ENCODE measurements at places on chromosomes 3 and 15.

GRCh38 chr15:42065033-42065432 lies 29.3 kb downstream of the PLA2G4D start:
- no peak for DNase-seq

- DNase-seq, result no peak
These were observed 51.6 kb upstream of the BLM start for GRCh38 chr15:90665288-90666134.

GRCh38 chr3:162704799-162705385 lies 1208.3 kb downstream of the OTOL1 start:
- DNase-seq, result no peak

- DNase-seq, result no peak
These were observed 3.0 kb downstream of the MEF2A start for GRCh38 chr15:99568625-99569352.

DNA sequence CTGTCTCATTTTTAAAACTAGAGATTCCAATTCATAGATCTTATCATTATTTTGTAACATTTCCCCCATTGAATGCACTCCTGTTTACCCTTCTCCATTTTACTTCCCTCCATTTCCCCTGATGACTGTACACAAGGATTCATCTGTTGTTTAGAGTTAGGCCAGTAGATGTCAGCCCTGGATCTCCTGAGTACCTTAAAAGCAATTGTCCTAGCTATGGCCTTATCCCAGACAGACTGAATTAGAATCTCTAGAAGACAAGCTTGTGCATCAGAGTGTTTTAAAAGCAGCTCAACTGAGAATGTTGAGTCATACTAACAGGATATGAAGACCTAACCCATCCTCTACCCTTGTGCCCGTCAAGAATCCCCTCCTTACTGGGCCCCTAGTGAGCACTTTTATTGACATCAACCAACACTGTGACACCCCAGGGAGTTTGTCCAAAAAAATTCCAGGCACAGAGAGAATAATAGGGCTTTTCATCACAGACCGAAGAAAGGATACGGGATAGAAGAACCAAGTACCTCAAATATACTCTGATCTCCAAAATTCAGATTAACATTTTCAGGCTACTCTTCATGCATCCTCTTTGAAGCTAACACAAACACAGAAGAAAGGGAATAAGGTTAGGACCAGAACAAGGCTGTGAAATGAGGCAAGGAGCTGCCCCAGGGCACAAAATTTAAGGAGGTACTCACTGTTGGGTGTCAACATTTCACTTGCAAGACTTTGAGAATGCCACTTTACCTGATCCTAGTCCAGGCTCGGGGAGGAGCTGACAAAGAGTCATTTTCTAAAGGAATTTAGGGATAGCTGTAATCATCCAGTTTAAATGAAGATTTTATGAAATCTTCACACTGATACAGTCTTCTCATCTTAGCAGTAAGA lies 17.1 kb downstream of the ZBED2 start:
- no peak for DNase-seq

DNA sequence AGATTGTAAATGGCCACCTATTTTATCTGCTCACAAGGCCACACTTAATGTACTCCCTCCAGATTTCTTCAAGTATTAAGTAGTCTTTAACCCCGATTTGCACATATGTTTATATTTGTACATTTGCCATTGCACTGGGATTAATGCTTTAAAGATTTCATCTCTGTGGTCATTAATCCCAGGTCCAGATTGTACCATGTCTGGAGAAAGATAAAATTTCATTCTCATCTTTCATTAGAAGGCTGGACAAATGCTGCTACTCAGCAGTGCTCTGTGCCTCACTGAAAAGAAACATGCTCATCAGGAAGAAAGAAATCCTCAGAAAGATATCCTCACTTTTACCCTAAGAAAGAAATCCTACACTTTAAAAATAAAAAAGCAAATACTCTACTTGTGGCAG lies 62.5 kb upstream of the LRRC3B start:
- DNase-seq, result no peak

DNA sequence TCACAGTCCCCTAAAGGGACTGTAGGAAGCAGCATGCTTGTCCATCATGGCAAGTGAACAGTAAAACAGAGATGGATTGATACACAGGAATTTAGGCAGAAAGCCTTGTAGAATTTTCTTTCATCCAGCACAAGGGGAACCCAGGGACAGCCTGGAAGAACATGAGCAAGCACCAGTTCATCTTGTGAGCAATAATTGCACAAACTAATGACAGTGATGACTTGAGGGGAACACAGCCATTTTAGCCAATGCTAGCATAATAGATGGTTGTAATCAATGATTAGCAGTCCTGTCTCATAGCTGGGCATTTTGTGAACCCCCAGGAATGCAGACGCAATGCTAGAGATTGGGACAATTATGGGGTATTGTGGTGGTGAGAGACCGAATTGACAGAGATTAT lies 6.7 kb downstream of the CD200 start:
- DNase-seq, result no peak

DNA sequence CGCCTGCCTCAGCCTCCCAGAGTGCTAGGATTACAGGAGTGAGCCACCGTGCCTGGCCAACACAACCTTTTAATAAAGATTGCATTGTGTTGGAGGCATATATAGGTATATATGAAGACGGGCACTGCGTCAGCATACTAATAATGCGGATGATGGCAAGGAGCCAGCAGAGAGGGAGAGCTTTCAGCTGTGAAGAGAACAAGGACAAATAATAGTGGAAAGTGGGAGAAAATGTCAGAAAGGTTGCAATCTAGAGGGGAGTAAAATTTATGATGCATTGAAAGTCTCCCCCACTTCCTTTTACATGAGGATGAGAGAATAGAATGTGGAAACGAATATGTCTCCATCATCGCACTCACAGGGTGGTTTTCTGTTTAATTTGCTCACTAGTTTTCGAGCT lies 170.5 kb upstream of the TBL1XR1 start:
- no peak for DNase-seq

DNA sequence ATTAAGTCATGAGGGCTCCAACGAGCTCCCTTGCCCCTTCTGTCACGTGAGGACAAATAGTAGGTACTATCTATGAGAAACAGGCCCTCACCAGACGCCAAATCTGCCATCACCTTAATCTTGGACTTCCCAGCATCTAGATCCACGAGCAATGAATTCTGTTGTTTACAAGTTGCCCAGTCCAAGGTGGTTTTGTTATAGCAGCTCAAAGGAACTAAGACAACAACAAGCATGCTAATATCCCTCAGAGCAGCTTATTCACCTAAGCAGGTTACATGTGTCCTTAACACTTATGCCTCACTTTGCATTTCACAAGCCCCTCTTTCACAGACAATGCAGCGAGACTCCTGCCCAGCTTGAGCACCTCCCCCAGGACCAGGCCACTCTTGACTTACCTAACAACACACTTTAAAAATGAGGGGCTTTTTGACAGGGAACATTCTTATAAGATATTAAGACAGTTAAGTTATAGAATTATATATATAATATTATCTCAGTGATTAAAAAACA lies 219.5 kb downstream of the PLCH1 start:
- no peak for DNase-seq

- no peak for DNase-seq
These were observed 49.2 kb downstream of the LSM3 start for GRCh38 chr3:14227856-14228255.

DNA sequence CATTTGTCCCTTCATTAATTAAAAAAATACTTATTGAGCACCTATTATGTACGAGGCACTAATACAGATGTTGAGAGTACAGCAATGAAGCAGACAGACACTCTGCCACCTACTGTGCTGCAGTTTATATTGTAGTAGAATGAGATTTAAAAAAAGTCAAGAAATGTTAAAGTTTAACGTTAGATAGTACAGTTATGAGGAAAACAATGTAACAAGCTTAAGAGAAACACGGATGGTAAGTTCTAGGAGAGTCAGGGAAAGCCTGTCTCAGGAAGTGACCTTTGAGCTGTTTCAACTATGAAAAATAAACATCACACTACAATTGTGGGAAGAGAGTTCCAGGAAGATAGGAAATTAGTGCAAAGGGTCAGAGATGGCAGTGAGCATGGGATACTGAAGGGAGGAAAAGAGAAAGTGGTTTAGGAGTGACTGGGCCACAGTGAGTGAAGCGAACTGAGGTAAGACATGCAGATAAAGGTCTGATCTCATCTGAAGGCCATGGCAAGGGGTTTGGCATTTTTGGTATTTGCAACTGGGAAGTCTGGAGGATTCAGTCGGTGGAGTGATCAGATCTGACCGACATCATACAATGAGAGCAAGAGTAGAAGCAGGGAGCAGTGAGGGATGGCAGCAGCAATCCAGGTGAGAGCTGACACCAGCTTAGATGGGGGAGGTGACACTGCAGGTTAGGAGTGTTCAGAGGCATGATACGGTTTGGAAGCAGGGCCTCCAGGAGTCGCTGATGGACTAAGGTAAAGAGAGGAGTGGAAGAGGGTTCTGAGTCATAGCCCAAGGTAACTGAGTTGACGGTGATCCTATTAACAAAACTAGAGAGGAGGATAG lies 28.5 kb downstream of the PLSCR4 start:
- DNase-seq, result no peak

DNA sequence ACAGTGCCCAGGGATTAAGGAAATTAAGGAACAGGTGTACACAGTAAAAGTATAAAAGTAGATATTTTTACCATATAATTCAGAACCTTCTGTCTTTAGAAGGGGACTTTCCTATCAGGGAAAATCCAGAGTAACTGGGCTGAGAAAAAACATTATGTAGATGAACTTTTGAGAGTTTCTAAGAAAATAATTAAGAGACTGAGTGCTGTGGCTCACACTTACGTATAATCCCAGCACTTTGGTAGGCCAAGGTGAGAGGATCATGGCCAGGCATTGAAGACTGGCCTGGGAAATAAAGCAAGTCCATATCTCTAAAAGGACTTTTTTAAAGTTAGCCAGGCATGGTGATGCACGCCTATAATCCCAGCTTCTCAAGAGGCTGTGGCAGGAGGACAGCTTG lies 1021.8 kb downstream of the FHIT start:
- DNase-seq, result no peak

DNA sequence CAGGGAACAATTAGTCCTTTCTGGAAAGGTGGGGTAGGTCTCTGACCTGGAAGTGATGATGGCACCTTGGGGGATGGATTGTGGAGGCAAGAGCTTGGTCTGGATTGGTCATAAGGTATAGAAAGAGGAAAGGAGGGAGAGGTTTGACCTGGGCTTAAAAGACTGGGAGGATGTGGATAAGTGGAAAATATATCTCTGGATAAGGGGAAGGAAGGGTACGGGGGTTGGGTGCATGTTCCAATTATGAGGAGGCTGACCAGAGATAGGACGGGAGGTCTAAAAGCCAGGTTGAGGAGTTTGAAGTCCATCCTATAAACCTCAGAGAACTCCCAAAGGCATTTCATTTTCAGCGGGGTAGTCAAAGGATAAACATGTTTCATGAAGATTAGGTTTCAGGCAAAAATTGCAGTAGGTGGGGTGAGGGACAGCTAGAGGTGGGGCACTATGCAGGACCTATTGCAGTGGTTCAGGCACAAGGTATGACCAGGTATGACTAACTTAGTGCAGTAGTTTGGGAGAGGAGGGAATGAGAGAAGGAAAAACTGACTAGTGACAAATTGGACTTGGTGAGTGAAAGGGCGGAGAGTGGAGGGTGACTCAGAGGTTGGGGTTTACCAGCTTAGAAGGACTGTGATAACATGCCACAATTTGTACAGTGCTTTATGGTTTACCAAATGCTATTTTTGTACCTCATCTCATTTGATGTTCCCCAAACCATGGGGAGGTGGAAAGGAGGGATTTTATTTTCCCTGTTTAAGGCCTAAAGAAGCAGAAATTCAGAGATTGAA lies 10.7 kb downstream of the PDE8A start:
- DNase-seq, result no peak

- no peak for DNase-seq
These were observed 28.0 kb upstream of the SLCO2A1 start for GRCh38 chr3:134057654-134058110.

- no peak for DNase-seq
These were observed 270.4 kb upstream of the CTDSPL start for GRCh38 chr3:37591116-37591781.

GRCh38 chr3:151356794-151357462 lies 27.6 kb upstream of the P2RY13 start:
- no peak for DNase-seq

GRCh38 chr3:160098926-160099626 lies 110.4 kb downstream of the IL12A start:
- no peak for DNase-seq

DNA sequence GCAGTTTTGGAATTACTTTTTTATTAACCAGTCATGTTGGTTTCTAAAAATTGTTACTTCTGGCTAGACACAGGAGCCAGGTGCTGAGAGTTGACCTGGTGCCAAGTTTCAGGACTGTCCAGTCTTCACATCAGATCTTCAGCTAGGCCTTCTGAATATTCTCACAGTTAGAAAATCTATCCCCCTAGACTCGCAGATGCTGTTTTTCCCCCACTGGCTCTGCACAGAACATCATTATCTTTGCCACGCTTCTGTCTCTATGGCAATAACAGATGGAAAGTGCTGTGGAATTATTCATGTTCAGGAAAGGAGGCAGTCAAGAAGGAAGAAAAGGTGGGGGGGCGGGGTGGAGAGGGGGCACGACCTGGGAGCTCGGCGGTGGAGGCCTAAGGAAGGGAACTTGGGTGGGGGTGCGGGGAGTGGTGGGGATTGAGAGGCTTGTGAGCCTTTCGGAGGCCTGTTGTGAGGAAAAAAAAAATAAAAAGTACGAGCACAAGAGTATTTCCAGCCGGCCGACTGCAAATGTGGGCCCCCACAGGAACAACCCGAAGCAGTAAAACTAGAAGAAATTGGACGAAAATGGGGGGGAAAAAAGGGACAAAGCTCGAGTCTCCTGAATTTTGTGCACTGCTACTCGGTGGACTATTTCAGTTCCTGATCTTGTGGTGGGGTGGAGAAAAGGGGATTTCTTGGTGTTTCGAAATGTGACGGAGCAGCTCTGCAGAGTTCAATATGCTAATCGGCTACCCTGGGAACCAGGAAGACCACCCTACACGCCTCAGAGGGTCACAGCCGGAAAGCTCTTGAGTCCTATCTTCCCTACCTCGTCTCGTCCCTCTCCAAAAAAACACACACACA lies 1.5 kb upstream of the SKIL start:
- DNase-seq, result no peak

- DNase-seq, result no peak
These were observed 420.2 kb downstream of the TBC1D5 start for GRCh38 chr3:17322106-17322793.

DNA sequence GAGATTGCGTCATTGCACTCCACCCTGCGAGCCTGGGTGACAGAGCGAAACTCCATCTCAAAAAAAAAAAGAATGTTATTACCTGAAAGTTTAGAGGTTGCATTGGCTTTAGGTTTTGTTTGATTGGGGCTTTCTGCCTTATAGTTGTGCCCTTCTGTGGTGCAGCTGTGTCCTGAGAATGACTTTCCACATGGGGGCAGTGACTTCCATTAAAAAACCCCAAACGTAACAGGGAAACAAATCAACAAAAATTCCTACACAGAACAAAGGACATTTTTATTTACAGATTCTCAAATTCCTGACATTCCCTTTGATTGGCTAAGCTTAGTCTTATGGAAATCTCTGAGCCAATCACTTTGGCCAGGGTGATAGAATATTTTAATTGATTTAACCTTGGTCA lies 154.1 kb upstream of the GPR149 start:
- no peak for DNase-seq

GRCh38 chr3:15010664-15011063 lies 54.5 kb downstream of the MRPS25 start:
- DNase-seq, result no peak

GRCh38 chr3:128266453-128266852 lies 113.2 kb downstream of the EEFSEC start:
- DNase-seq, result no peak

All from stimulated activated CD8-positive, alpha-beta memory T cell treated with anti-CD3 and anti-CD28 coated beads, Interleukin-7, amount 100 ng/mL, for 1 hour (primary cell).